ENCODE measurements at places on chromosomes 6 and 20.

DNA sequence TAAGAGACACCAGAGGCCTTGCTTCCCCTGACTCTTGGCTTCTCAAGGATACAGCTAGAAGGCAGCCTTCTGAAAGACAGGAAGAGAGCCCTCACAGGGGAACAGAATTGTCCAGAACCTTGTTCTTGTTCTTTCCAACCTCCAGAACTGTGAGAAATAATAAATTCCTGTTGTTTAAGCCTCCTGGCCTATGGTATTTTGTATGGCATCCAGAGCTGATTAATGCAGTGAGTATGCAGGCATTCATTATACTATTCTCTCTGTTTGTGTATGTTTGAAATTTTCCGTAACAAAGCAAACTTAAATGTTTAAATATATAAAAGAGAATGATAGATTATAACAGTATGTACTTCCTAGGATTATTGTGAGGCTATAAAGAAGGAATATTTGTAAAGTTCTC, 903.4 kb upstream of the FLRT3 start:
- DNase-seq, result no peak

DNA sequence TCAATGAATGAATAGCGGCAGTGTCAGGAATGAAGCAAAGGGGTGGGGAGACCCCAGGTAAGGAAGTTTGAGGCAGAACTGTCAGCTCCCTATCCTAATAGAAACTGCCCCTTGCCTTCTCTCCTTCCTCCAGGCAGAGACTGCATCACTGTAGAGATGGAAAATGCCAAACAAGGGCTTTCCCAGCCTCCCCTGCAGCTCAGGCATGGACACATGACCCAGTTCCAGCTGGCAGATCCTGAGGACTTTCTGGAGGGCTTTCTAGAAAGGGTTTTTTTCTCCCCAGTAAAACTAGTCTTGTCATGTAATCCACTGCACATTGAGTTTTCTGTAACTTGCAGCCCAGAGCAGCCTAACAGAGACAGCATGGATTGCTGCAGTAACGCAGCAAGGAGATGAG, 17.9 kb upstream of the PNPLA1 start:
- DNase-seq, result no peak

GRCh38 chr6:142952614-142953013, 7.6 kb upstream of the HIVEP2 start:
- DNase-seq, result no peak

DNA sequence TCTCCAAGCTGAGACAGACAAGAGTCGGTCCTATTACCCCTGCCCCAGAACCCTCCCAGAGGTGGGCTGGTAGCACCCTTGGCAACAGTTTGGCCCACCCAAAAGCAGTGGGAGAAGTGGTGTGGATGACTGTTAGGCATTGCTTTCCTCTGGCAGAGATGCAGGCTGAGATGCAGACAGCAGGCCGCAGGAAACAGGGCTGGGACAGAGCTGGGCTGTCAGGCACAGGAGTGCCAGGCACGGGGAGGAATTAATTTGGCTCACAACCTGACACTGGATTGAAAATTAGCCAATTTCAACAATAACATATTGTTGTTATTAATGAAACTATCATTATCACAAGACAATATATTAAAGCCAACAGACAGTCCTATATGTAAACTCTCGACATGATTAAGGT, 15.7 kb upstream of the SIRT5 start:
- DNase-seq, result no peak

- DNase-seq, result no peak
These were observed 580.7 kb downstream of the RFPL4B start for GRCh38 chr6:112927641-112928320.

DNA sequence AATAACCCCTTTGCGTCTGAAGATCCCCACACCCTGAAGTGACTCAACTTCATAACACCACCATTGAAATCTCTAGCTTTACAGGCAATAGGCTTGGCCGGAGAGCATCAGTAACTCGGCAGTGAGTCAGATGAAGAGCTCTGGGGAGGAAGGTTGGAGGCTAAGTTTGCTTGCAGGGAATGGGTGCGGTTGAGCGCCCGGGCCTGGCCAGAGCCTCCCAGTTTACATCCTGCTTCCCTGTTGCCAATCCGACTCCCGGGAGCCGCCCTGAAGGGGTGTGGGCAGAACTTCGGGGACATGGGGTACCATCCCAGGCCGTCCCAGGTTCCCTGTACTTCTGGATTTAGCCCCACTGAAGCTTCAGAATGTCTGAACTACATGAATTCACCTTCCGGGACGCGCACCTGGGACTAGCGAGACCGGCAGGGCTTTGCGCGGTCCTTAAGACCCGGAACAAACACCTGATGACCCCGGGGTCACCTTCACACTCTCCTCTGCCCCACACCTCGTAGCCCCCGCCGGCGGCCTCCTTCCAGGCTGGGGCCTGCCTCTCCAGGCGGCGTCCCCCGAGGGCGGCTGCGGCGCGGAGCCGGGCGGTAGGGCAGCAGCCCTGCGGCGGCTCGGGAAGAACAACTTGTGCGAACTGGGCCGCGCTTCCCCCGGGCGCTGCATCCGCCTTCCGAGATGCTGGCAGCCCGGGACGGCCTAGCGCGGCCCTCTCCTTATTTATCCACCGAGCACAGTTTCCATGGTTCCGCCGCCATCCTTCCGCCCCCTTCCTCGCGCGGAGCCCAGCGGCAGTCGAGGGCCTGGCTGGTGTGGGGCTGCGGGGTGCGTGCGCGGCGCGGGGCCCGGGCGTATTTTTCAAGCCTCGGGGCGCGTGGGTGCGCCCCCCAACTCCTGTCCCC, 56.6 kb upstream of the RREB1 start:
- no peak for DNase-seq

DNA sequence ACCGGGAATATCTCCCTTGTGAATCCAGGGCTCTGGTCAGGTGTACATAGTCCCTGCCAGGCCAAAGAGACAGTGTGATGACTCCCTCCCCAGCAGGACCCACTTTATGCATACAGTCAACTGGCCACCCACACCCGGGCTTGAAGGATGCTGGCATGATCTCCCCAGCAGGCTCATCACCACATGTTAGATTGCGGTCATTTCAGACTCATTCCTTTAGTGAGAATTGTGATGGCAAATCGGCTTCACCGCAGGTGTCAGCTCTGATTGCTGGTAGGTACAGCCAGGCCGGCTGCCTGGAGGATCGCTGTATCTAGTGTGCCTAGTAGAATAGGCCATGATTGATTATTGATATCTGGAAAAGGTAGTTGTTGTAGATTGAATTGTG, 24.5 kb downstream of the CD83 start:
- no peak for DNase-seq

DNA sequence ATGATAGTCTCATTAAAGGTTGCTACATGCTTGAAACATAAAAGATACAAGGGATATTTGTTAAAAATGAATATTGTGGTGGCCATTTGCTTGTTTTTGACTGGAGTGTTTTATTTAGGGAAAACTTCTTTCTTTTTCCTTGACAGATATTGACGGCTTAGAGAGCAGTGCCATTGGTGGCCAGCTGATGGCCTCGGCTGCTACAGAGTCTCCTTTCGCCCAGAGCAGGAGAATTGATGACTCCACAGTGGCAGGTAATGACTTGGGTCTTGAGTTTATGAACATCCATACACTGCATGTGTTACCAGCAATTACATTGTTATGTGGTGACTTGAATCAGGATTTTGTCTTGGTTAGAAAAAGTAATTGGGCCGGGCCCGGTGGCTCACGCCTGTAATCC, 67.5 kb upstream of the PBOV1 start:
- DNase-seq, result no peak

DNA sequence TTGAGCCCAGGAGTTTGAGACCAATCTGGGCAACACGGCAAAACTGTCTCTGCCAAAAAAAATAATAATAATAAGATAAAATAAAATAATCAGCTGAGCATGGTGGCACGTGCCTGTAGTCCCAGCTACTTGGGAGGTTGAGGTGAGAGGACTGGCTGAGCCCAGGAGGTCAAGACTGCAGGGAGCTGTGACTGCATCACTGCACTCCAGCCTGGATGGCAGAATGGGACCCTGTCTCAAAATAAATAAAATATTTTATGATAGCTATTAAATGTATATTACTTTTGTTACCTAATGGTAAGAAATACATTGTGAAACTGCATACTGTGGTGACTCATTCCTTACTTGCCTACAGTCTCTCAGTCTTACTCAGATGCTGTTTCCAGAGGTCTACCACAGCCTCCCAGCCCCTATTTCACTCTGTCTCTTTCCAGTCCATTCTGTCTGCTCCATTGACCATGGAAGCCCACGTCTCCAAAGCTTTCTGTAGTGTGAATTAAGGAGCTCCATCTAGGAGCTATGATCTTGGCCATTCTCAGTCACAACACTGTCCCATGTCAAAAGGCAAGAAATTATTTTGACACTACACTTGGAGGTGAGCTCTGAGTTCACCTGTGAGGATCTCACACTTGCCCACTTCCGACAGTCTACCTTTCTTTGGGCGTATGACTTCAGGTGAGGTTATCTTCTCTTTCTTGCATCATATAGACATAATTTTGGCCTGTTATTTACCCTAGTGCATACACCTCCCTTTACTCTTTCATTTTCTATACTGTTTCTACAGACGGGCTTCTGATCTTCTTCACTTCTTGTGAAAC, 22.4 kb upstream of the SNX9 start:
- no peak for DNase-seq
